Stimulated activated CD8-positive, alpha-beta memory T cell treated with anti-CD3 and anti-CD28 coated beads, Interleukin-12 subunit alpha, Interleukin-12 subunit beta, amount 100 ng/mL, for 1 hour (primary cell): ENCODE measurements at places on chromosomes 7 and 10.

GRCh38 chr7:34090816-34091215 is 185.5 kb downstream of the BMPER start:
- DNase-seq = no peak

GRCh38 chr7:157682064-157682945 is 345.5 kb downstream of the DNAJB6 start:
- no peak for DNase-seq

DNA sequence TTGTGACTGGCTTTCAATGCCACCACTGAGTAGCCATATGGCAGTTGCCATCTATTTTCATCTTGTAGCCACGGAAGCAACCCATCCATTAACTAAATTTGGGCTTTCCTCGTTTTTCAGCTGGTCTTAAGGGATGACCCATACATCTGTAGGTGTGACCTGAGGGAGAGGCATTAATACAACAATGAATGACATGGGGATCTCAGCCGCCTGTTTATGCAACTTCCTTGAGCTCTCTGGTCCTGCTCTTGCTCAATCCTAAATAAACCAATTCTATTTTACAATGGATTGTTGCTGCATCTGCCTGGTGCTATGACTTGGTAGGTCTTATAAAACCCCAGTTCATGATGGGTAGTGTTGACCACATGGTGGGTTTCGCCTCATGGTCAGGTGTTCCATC is 21.9 kb upstream of the ADAM22 start:
- no peak for DNase-seq

DNA sequence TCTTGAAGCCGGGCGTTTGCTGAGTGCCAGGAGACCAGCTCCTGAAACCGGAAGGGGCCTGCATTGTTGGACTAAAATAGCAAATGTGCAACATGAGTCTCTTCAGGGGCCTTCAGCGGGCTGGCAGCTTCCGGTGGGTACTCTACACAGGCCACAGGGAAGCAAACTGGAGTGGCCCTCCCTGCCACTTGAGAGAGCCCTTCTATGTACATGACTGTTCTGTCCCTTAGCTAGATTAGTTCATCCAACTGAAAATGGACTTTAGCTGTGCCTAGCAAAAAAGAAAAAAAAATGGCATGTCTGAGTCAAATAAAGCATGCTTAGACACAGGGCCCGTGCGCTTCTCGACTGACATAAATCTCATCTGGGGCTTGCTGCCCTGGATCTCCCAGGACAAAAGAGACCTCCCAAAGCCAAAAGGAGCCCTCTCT is 115.3 kb upstream of the TCF7L2 start:
- no peak for DNase-seq

- no peak for DNase-seq
Measured at GRCh38 chr10:80077869-80078447, 507 bp upstream of the TMEM254 start.

GRCh38 chr7:139118805-139119485 is 9.4 kb upstream of the ZC3HAV1 start:
- no peak for DNase-seq
